Activated CD8-positive, alpha-beta memory T cell treated with anti-CD3 and anti-CD28 coated beads for 4 hours (primary cell): ENCODE measurements at places on chromosomes 5 and 9.

DNA sequence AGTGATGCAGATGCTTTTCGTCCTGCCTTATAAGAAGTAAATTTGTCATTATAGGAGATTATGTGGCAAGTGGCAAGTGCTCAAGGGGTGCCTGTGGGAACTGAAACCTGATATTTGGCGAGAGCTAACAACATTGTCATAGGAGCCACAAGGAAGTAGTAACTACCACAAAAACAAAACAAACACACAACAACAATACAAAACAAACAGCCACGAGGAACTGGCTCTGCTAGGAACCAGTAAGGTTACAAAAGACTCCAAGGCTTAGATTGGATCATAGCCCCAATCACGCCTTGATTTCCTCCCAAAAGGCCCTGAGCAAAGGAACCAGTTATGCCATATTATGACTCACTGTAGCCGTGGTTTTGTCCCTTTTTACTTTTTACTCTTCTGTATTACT, 1045.2 kb downstream of the CDH12 start:
- no peak for DNase-seq

- no peak for DNase-seq
These were observed 67.5 kb downstream of the ZCCHC7 start for GRCh38 chr9:37187713-37188439.

DNA sequence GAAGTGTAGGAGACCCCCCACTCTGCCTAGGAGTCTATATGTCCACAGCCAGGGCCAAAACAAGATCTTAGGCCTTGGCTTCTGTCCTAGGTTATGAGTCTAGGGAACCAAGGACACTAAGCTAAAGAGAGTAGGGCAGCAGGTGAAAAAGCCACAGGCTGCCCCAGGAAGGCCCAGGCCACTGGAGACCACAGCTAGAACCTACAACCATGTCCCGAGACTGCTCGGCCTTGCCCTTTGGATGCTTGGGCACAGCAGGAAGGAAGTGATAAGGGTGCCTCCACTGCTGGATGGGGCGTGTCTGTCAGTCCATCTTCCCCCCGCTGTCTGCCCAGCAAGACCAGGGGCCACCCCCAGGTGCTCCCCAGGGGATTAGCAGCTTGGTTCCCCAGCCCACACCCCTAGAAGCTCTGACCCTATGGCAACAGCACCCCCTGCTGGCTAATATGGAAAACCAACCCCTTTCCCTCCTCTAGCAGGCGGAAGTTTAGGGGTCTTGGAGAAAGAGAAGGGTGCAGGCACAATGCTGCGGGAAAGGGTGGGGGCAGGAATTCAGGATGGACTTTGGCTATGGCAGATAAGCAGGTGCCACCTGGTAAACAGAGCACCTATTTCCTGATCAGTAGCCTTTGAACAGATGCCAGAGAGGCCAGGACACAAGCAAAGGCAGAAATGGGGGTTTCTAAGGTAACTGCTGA, 10.5 kb upstream of the IRF1 start:
- DNase-seq = peak; percentile 54

GRCh38 chr5:127299678-127300077, 9.1 kb downstream of the MEGF10 start:
- DNase-seq = no peak

DNA sequence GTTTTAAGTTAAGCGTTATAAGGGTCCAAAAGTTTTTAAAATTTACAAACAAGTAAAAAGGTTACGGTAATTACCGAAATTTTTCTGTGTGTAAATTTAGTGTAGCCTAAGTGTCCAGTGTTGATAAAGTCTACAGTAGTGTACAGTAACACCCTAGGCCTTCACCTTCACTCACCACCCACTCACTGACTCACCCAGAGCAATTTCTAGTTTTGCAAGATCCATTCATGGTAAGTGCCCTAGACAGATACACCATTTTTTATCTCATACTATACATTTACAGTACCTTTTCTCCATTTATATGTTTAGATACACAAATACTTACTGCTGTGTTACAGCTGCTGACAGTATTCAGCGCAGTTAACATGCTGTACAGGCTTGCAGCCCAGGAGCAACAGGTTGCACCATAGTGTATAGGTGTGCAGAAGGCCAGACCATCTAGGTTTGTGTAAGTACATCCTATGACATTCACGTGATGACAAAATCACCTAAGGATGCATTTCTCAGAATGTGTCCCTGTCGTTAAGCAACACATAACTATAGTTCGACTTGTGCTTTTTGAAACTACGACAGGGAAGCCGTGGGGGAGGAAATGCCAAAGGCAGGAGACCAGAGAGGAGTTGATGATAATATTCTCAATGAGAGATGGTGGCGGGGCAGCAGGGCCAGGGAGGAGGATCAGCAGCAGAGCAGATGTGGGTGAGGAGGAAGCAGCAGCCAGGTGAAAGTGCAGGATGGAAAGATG, 48.6 kb downstream of the PSMB7 start:
- DNase-seq = no peak

DNA sequence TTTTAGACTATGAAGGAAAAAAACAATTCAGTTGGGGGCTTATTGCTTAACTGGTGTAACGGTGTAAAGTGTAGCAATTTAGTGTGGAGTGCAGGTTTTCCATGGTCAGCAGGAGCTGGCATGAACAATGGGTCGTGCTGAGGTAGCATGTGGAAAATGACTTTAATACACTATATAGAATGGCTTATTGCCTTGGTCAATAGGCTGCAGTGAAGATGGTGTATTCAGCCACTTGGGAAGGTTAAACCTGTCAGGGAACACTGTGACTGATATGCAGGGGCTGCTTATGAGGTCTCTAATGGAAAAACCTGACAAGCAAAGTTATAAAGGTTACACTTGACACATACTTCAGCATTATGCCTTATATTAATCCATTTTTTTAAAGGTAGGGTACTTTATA, 764.7 kb upstream of the ARRDC3 start:
- DNase-seq = no peak

GRCh38 chr5:103041071-103041676, 78.8 kb downstream of the GIN1 start:
- DNase-seq = no peak

- no peak for DNase-seq
These were observed 19.1 kb upstream of the JADE2 start for GRCh38 chr5:134506054-134507039.

- DNase-seq = no peak
These were observed 210.8 kb downstream of the ADAMTSL1 start for GRCh38 chr9:18684593-18685317.

GRCh38 chr5:132389585-132390286, 20.2 kb downstream of the SLC22A5 start:
- DNase-seq = no peak

- no peak for DNase-seq
These were observed 21.7 kb upstream of the BARHL1 start for GRCh38 chr9:132560616-132561202.

DNA sequence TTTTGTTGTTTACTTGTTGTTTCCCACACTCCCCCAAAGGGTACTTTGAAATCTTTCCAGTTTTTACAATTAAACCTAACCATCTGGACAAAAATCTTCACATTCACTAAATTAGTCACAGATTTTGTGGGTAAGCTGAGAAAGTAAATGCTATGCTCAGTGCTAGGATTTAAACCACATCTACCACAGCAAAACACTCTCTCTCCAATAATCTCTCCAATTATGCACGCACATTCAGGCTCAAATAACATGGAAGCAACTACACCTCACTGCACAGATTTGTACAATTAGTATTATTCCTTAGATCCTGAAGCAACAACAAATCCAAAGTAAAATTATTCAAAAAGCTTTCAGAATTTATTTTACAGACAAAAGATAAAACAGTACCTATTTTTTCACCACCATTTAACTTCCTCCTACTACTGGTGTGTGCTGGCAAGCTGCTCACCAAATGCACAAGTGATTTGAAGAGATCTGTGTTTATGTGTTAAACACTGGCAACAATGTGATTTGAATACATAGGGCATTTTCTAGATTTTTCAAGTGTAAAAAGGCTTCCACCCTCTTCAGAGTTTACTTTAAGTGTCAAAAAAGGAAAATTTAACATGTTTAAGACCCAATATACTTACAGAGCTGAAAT, 16.6 kb downstream of the ZNF608 start:
- no peak for DNase-seq

GRCh38 chr9:113638897-113639296, 175.4 kb downstream of the RGS3 start:
- DNase-seq = no peak

DNA sequence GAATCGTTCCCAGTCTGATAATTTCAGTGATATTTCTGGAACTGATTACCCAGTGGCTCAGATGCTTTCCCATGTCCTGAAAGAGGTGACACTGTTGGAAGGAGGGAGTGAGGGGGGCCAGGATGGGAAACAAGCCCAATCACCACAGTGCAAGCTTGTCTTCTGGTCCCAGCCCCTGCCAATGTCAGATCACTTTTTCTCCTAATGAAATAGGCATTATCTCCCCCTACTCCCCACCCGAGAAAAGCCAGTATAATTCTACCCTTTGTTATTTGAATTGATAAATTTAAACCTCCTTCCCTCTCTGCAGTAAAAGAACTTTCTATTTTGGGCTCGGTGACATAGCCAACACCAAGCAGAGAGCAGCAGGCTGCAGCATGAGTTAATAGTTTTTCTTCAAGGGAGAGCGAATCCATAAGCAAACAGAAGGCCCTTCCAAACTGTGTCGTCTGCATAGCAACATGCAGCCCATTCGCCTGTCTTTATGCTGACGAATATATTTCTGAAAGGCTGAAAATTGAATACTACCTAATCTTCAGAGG, 14.6 kb upstream of the PPP2CA start:
- no peak for DNase-seq

DNA sequence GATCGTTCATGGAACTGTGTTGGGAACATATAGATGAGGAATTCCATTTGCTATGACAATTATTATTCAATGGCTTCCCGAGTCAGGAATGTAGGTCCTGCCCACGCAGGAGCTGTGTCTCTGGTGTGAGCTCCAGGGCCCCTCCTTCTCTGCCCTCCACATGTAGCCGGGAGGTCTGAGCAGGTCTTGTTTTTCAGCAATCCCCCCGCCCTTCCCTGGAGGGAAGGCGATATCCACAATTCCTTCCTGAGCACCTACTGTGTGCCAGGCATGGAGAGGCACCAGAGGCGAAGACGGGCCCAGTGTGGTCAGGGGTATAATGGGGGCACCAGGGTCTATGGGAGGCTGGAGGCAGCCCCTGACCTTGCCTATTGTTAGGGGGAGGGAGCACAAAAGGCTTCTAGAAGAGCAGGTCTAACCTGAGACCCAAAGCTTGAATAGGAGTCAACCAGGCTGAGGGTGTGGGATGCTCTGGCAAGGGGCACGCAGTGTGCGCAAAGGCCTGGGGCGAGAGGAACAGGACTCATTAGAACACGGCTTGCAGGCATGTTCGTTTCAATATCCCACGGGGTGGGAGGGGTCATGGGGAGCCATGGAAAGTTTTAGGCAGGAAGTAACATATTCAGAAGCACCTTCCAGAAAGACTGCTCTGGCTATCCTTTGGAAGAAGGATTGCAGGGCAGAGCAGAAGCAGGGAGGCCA, 154.9 kb downstream of the C9orf50 start:
- no peak for DNase-seq

DNA sequence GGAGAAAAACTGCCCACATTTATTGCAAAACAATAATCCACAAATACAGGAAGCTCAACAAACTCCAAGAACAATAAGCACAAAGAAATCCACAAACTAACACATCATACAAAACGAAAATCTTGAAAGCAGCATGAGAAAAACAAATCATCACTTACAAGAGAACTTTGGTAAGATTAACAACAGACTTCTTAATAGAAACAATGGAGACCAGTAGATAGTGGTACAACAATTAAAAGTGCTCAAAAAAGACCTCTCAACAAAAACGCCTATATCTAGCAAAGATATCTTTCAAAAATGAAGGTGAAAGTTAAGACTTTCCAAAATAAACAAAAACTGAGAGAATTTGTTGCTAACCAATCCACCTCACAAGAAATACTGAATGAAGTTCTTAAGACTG, 38.4 kb downstream of the CDKL3 start:
- DNase-seq = no peak

GRCh38 chr5:58274191-58274590, 185.7 kb downstream of the PLK2 start:
- DNase-seq = no peak

DNA sequence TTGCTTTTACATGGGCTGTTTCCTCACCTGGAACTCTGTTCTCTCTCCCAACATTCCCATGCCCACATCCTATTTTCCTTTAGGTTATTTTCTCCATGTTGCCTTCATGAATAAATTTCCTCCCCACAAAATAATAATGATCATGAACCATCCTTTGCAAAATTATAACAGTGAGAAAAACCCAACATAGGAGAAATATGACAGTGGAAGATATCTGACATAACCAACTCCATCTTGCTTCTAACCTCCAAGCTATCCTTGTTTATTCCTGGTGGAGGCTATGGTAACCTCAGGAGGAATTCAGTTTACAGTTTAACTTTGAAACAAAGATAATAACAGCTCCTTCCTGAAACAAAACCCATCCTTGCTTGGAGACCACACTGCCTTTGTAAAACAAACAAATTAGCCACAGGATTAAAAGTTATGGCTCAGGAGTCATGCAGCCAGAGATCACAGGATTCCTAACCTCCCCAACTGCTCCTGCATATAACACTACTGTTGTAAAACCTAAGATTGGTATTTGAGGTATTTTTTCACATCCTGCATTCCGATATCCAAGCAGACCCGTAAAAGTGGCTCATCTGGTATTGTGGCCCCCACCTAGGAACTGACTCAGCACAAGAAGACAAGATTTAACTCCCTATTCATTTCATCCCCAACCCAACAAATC, 212.4 kb downstream of the TRIM32 start:
- no peak for DNase-seq

GRCh38 chr9:4713849-4714248, 27.2 kb downstream of the AK3 start:
- DNase-seq = no peak

DNA sequence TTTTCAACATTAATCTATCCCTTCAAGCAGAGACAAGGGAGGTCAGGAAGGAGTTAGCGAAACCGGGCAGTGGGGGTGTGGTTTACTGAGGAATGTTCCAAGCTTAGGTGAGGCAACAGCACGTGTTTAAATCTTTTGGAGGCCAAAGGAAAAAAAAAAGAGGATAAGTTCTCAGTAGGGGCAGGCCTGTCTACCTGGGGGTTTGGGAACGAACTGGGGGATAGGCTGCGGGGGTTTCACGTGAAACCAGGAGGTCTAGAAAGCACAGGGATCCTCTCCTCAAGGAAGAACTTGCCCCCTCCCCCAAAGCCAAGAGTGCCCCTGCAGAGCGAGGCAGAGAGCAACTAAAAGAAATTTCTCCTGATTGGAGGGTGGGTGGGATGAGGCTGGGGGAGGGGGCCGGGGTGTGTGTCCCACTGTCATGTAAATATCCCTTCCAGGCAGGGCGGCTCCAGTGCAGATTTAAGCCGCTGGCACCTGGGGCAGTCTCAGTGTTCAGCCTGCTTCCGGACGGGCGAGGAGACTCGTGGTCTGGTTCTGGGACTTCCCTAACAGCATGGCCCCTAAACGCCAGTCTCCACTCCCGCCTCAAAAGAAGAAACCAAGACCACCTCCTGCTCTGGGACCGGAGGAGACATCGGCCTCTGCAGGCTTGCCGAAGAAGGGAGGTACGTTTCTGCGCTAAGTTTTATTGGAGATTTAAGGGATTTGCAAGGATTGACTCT, 5.5 kb upstream of the SET start:
- no peak for DNase-seq

- DNase-seq = no peak
These were observed 25.2 kb upstream of the RIOK2 start for GRCh38 chr5:97208184-97208713.
